ENCODE measurements at places on chromosomes 3 and 15.
A peak's percentile ranks its signal among the peaks of the same experiment; 100 is the strongest.

DNA sequence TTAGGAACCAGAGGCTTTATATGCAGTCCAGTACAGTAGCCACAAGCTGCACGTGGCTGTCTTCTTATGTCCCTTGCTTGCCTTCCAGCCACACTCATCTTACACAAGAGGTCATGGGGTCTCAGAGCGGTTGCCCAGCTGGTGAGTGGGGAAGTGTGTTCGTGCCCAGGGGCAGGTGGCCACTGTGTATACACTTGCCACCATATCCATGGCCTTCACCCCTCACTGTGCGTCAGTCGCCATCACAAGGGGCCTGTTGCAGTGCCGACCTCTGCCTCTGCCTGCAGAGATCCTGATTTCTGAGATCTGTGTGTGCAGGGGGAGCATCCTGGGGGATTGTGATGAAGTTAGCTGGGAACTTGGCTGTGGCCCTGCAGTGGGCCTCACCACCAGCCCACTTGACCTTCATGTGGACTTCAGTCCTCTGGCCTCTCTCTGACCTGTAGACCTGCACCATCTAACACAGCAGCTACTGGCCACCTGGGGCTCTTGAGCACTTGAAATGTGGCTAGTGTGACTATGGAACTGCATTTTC is 43.1 kb upstream of the SACM1L start:
- DNase-seq, result no peak

DNA sequence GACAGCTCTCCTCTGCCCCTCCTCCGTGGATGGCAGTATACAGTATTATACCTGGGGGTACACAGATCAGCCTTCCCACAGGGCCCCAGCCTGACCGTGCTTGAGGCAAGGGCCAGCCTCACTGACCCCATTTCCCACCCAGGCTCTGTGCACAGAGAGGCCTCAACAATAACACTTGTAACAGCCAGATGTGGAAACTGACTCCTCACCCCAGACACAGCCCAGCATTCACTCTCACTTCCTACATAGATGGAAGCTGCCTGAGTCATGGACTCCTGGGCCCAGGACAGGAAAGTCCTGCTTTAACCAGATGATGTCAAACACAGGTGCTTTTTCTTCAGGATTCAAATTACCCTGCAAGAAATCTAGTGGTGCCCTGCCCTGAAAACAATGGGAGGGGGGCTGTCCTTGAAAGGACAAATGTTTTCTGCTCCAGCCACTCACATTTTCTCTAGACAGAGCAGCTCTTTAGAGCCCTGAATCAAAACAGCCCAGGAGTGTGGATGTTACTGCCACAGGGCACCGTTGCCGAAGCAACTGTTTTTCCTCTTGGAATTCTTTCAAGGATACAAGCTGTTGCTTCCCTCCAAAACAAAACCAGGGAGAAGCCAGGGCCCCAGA is 16.4 kb downstream of the CCDC12 start:
- DNase-seq, result peak; percentile 38

- DNase-seq, result no peak
These were observed 40.0 kb downstream of the FMN1 start for GRCh38 chr15:33154351-33155166.

- no peak for DNase-seq
These were observed 7.2 kb downstream of the PLXNA1 start for GRCh38 chr3:126990024-126990700.

- no peak for DNase-seq
These were observed 114.2 kb upstream of the TJP1 start for GRCh38 chr15:29936353-29937049.

DNA sequence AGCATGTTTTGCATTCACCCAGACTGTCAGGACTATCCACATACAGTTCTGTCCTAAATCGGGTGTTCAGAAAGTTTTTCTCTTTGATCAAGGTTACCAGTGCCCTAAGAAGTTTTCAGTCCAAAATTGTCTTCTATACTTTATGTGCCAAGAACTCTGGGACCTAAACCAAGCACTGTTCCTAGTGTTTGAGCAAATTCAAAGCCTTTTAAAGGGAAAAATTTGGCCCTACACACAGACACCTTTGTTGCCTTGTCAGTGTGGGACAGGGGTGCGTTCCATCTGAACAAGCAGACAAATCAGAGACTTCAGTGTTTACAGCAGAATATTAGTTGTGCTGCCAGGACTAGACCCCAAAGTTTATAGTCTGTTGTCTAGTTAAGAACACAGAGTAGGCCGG is 50.6 kb downstream of the DGKG start:
- DNase-seq, result no peak

GRCh38 chr3:194333981-194334320 is 17.2 kb downstream of the CPN2 start:
- no peak for DNase-seq

DNA sequence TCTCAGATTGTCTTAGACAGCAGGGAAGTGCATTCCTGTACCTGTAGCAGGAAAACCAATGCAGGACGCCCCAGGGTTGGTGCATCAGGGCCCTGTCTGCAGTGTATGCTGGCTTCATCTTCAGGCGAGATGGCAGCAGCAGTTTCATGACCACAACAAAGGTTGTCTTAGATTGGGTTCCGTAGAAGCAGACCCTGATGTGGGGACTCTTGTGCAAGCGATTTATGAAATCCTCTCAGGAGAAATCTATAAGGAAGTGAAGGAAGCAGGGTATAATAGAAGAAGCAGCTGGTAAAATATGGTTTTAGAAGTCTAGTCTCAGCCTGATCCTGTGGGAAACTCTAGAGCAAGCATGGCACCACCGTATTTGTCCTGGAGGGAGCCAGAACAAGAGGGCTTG is 25.0 kb downstream of the DNAH1 start:
- DNase-seq, result no peak

GRCh38 chr3:134057006-134057653 is 27.4 kb upstream of the SLCO2A1 start:
- no peak for DNase-seq

- DNase-seq, result no peak
These were observed 91.8 kb downstream of the MRPL46 start for GRCh38 chr15:88375234-88375927.

GRCh38 chr15:82176542-82176941 is 86.0 kb downstream of the EFL1 start:
- DNase-seq, result no peak

DNA sequence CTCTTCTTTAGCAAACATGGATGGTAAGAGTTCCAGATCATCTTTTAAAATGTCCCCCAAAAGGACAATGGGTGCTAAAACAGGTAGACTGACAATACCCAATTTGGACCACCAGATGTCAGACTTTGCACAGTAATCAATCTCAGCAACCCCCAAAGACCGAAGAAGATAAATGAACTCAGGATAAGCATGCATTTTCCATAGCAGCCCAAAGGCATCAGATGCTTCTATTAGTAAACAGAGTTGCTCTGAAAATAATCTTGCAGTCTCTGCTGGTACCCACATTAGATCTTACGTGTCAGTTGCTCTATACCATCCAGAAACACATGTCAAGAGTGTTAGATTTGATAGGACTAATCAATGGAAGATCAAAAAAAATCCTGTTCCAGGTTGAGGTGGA is 20.6 kb downstream of the MYH15 start:
- no peak for DNase-seq

GRCh38 chr3:48847053-48847503 is 596 bp downstream of the PRKAR2A start:
- DNase-seq, result peak; percentile 57

DNA sequence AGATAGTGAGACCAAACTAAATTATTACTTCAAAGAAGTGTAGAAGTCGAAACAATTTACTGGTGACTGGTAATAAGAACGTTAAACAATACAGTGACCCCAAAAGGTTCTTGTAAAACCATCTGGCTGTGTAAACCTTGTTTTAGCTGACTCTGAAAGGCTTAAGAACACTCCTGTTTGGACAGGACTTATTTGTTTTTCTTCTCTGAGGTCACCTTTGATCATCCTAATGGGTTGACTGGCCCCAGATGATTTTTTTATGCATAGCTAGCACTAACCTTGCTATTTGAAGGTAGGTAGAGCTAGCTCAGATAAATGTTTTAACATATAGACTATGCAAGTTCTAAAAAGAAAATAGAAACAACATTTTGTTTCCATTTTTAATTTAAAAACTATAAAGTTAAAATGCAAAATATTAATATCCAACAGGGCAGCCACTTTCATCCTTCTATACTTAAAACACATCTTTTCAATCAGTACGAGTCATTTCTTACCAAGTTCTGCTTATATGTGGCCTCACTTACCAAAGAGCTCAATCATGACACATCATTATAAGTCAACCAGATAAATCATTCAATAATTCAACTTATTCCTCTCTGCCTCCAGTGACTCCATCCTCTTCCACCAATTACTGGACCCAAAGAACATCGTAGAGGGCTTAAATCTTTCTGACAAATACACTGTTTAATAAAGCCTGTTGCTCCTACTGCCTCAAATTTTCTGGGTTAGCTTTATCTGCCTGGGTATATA is 158.8 kb downstream of the SSR3 start:
- DNase-seq, result no peak

DNA sequence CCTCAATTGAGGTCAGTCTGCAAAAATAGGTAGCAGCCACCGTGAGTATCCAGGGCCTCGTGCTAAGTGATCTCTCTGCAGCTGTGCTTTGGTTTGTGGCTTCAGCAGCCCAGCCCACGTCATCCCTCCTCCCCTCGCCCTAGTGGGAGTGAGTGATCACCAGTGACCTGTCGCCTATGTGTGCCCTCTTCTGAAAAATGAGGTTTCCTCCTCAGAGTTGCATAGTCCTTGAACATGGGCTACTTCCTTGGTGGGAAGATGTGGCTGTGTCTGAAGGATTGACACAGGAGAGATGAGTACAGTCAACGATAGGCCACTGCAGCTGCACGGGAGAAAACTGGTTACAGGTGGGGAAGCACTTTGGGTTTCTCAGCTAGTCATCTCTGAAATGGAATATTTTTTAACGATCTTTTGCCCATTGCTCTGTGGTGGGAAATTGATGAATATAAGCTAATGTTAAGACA is 144.8 kb upstream of the BHLHE40 start:
- DNase-seq, result peak; percentile 84

- no peak for DNase-seq
These were observed 82.2 kb downstream of the CADM2 start for GRCh38 chr3:85041001-85041400.

DNA sequence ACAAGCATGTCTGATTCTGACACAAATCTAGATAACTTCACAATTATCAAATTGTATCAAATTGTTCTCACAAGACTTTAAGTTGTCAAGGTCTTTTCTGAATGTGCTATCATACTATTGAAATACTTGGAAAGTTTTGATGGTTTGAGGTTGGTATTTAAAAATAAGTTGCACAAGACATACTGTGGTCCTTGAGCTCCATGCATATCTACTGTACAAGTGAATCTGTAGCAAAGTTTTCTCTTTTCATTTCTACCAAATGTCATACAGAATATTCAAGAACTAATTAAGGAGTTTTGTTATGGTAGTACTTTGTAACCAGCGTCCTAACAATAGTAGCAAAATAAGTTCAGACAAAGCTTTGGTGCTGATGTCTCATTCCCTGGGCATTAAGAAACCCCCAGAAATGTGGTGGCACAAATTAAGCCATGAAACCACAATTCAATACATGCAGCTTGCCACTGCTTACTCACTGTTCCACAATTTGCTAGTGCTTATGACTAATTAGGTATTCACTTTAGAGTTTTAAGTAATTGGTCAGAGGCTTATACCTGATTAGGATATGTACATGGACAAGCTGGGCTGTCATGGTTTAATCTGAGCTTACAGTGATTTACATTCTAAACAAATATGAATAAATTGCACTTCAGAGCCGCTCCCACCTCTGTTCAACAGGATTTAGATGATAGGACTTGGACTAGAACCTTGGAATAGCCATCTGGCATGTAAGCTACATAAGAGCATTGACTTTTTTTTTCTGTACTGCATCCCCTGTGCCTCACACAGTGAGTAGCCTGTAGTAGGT is 8.8 kb downstream of the TBC1D23 start:
- DNase-seq, result peak; percentile 16

- no peak for DNase-seq
These were observed 103.1 kb downstream of the VGLL3 start for GRCh38 chr3:86887876-86888275.
